ENCODE measurements at places on chromosomes 6 and 20.

GRCh38 chr6:158255989-158256601, 56.2 kb upstream of the TULP4 start:
- DNase-seq: no peak

- no peak for DNase-seq
These were observed 129.0 kb downstream of the CFAP61 start for GRCh38 chr20:20181322-20181721.

DNA sequence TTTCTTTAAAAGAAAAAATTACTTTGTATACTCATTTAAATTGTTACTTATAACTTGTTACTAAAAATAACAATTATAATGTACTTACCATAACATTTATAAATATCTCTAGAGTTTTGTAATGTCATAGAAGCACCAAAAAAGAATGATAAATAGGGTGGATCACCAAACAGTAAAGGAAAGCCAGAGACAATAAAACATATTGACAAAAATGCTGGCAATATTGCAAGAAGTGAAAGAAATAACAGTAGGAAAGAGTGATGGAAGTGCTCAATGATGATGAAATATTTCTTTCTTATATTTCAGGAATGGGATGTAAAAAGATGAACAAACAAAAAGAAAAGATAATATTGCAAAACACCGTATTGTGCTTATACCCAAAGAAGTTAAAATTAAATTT, 301.7 kb downstream of the CENPW start:
- no peak for DNase-seq

DNA sequence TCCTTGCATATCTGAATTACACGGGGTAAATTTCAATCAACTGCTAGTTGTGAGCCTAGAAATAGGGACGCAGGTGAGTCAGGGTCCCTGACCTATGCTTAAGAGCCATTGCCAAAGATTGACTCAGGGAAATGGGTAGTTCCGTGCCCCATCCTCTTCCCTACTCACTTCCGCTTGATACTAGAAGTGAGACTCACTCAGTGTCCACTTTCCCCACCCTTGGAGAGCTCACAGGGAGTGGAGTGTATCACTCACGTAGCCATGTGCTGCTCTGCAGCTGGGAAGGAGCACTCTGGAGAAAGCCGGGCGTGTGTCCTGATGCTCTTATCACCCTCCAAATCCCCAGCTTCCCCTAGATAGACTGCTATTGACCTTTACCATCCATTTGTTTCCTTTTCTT, 543 bp upstream of the MUC22 start:
- DNase-seq: no peak

DNA sequence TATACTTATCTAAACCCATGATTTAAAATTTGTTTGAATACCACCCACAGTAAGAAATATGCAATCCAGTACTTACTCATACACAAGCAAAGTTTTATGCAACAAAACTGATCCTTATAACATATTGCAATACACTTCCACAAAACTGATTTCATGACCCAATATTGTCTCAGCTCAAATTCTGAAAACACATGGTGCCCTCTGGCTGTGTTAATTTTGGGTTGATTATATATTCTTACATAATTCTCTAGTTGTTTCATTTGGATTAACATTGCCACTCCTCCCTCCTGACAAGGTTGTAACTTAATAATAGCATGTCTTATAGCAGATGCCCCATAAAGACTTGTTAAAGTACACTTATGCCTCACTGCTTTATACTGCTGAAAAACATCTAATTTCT, 73.0 kb upstream of the TULP1 start:
- no peak for DNase-seq

DNA sequence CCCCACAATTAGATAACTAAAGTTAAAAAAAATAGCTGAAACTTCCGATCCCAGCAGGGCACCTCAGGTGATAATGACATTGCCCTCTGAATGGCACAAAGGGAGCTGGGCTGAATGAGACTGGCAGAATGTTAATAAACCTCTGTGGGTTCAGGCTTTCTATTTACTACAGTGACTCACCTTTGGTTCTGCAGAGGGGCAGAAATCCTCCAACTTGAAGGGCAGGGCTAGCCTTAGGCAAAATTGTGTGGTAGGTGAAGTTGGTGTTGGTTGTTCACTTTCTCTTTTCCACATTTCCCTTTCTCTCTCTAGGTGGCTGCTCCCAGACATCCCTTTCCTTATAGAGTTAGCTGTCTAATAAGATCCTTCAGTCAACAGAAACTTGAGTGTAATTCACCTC, 625.2 kb downstream of the EPM2A start:
- DNase-seq: no peak

DNA sequence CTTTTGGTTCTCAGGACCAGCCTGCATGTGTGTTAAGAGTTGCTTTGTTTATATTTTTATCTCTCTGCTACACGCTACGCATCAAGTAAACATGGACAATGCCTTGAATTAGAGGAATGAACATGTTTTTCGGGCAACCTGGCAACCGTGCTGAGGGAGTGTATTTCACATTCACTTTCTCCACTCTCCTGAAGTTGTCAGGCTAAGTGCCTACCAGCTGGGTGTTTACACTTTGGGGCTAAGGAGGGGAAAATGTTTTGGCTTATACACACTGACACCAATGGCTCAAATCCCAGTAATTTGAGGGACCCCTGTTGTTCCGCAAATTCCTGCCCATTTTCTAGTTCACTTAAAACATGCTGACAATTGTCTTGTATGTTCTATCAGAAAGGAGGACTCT, 141.5 kb upstream of the PDE7B start:
- DNase-seq: no peak

GRCh38 chr6:95723638-95724037, 146.3 kb downstream of the MANEA start:
- no peak for DNase-seq

- DNase-seq: no peak
These were observed 31.4 kb upstream of the ID1 start for GRCh38 chr20:31573555-31574321.

DNA sequence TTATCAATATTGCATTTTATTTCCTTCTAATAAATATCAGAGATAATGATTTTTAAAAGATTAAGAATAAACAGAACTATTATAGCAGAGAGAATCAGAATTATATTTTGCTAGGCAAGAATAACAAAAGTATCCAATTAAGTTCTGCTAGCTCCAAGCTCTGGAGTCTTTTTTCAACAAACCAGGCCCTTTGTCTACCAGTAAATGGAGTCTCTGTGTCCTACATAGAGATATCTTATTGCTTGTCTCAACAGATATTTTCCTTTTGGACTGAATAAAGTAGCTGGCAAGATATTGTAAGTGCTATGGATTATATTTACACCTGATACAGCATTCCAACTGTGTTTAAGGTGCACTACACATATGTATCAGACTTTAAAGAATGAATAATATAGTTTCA, 107.1 kb downstream of the DST start:
- DNase-seq: no peak

DNA sequence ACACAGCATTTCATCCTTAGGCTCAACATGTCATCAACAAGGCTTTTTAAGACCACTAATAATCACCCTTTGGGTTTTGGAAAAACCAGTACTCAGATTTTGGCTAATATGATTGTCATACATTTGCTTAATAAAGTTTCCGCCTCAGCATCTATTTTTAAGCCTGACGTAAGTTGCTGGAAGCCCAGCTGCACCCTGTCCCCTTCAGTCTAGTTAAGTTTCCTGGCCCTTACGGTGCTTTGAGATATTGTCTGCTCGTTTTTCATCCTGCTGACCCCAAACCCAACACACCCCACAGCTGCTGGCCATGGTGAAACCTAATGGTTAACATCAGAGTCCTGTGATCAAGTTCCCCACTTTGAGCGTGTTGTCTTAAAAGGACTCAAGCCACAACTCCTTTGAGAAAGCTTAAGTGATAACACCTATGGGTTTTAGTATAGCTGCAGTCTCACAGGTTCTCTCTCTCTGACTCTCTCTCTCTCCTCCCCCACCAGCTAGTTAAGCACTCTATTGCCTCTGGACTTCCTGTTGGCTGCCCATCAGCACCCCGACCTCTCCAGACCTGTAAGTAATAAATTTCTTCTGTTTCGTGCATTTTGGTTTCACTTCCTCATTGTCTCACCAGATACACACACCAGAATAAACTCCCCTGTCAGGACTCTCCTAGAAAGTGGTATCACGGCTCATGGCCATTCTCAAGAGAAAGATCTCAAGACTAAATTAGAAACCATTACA, 802.0 kb downstream of the C6orf118 start:
- no peak for DNase-seq

DNA sequence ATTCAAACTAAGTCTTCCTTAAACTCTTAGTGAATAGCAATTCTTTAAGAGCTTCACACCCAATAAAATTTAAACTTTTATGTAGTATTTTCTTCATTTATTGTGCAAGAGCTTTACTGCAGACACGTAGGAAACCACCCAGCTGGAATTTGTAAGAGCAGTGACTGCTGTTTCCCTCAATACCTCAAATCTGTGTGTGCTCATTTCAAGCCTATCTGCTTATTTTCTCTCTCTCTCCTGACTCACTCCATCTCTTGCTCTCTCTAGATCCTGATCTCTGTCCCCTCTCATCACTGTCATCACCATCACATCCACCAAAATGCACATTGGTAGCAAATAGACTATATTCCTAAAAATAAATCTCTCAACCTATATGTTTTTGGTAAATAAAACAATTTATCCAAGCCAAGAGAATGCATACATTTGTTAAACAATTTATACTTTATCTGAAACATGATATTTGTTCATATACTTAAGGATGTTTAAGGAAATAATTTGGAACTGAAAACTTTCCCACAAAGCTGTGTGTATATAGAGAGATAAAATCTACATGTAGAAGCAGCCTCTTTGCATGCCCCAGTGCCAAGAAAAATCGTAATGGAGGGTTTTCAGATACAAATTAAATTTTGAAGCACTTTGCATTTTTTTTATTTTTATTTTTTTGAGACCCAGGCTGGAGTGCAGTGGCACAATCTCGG, 273.0 kb downstream of the TFAP2A start:
- DNase-seq: no peak

- no peak for DNase-seq
These were observed 963 bp downstream of the MPIG6B start for GRCh38 chr6:31723980-31724691.

DNA sequence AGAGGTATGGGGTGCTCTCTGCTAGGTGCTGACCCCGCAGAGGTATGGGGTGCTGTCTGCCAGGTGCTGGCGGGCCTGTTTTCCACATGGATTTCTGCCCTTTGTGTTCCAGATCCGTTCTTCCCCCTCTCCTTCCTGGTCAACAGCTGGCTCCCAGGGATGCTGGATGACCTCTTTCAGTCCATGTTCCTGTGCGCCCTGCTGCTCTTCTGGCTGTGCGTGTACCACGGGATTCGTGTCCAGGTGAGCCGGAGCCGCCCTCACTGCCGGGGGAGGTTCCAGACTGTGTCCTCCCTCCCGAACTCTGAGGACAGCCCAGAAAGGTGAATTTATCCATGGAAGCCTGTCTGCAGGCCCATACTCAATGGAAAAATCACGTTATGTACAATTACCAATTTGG, 36.3 kb downstream of the DYNLT1 start:
- no peak for DNase-seq

DNA sequence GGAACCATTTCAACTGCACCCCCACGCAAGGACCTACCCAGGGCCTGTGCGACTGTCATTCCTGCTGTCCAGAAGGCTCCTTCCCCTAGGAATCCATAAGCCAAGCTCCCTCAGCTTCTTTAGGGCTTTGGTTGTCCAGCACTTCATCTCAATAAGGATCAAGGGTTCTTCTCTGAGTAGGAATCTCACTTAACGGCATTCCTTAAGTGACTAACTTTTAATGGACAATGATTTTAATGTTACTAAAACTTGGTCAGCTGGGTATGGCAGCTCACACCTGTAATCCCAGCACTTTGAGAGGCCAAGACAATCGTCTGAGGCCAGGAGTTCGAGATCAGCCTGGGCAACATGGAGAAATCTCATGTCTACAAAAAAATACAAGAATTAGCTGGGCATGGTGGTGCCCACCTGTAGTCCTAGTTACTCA, 13.4 kb downstream of the UBE2V1 start:
- DNase-seq: no peak

- DNase-seq: no peak
These were observed 22.5 kb upstream of the TAGAP start for GRCh38 chr6:159067334-159067733.

GRCh38 chr6:123575188-123575587, 61.6 kb downstream of the TRDN start:
- DNase-seq: no peak

GRCh38 chr20:1371830-1372539, 20.9 kb downstream of the FKBP1A start:
- no peak for DNase-seq

- DNase-seq: no peak
These were observed 18.9 kb upstream of the CALHM5 start for GRCh38 chr6:116492331-116493067.

DNA sequence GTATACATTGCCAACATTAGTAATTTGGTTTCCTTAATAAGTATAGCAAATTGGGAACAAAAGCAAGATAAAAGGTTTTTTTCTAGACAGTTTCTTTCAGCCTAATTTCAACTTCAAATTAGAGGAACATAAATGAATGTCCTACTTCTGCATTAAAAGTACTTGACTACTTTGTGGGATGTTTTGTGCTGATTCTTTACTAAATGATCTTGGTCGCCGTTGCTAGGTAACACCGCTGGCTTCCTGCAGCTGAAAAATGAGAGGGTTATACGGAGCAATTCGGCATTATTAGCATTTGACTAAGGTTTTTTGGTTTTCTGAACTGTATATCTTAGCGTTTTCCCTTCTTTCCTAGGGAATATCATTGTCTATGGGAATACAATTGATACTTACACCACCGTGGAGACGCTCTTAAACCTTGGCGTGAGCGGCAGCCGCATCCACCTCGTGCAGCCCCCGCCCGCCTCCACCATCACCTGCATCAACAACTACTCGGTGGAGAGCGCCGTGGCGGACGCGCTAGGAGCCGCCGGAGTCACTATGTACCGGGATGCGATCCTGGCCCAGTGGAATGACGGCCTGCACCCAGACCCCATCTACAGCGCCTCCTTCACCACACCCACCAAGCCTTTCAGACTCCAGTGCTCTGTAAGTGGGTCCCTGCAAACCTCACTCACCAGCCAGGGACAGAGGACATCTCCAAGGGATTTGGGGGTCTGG, 90.9 kb upstream of the INSM1 start:
- no peak for DNase-seq

GRCh38 chr20:41249411-41250281, 67.9 kb downstream of the ZHX3 start:
- DNase-seq: no peak

GRCh38 chr20:41222703-41223102, 85.4 kb downstream of the PLCG1 start:
- no peak for DNase-seq

DNA sequence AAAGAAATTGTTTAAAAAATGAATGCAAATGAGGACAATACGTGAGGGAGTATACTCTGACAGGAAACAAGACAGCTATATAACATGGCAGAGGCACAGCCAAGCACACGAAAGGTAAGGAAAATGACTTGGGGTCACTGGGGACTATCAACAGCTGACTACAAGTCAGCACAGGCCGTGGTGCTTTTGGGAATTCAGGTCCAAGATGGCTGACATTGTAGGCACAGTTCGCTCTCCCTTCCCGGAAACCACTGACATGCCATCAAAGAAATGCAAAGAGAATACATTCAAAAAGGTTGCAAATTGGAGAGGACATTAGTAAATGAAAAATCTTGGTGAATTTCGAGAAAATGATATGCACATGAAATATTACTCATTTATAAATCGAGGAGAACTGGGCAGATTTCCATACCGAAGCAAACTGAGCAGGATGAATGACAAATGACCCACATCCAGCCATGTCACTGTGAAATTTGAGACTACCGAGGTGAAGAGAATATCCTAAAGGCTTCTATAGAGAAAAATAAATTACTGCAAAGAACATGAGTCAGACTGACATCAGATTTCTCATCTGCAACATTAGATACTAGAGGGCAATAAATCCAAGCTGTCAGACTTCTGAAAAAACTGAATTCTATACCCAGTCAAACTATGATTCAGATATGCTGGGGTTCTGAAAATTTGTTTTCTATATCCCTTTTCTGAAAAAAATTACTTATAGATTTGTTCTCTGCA, 391.1 kb downstream of the BTBD9 start:
- no peak for DNase-seq
